NCI-H1436 treated with DMSO at 0.1 percent for 48 hours (cell line): ENCODE measurements at places on chromosomes 1 and 21.

GRCh38 chr1:40844887-40845878 is 17.0 kb downstream of the CITED4 start:
- DNase-seq, result no peak

GRCh38 chr1:58968360-58968952 is 184.6 kb upstream of the JUN start:
- DNase-seq, result no peak

DNA sequence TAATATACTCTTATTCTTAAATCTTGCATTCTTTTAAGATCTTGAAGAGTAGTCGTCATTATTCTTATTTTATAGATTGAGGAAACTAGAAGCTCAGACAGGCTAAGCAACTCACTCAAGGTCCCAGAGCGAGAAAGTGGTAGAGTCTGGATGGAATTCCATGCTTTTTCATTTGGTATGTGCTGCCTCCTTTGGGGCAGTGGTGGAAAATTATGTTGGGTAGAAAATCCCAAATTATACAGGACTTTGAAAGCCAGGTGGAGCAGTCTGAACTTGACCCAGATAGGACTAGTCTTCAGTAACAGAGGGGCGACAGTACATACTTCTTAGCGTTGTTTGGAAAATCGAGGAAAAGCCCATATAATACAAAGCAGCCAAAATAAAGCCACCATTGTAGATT is 205.6 kb downstream of the ATG4C start:
- DNase-seq, result no peak

GRCh38 chr21:44804762-44805161 is 3.1 kb upstream of the UBE2G2 start:
- no peak for DNase-seq

DNA sequence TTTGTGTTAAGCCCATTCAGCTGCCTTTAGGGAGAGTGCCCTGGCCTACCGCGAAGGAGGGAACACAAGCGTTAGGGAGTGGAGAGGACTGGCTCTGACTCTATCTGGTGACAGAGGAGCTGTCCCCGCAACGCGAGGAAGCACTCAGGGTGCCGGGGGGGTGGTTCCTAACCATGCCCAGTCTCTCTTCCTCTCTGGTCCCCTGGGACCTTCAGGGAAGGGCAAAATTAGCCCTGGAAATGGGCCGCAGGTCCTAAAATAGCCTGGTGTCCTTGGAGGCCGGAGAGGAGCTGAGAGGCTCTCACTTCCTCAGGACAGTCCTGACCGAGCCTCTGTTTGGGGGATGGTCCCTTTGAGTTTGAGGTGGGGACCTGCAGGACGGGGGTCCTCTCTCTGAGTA is 5.8 kb downstream of the SLC45A1 start:
- no peak for DNase-seq

- DNase-seq, result no peak
Observed at GRCh38 chr1:39317111-39317510, 112.6 kb downstream of the MACF1 start.
